ENCODE measurements at places on chromosomes 2 and 18.

- no peak for DNase-seq
Observed at GRCh38 chr2:49291619-49292018, 137.3 kb upstream of the FSHR start.

- DNase-seq, result no peak
Observed at GRCh38 chr2:159550231-159550630, 66.1 kb downstream of the BAZ2B start.

DNA sequence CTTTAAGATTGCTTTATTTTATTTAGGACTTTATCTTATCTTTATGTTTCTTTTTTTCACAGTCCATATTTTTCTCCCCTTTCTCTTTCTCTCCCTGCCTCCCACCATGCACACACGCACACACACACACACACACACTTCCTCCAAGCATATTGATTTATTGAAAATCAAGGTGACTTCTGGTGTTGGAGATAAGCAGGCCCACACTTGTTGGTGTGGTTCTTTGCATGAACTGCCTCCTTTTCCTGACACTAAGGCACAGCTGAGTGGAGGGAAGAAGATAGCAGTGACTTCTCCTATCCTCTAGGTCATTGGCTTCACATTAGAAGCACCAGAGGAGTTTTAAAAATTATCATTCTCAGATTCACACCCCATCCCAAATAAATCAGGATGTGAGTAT is 18.0 kb downstream of the TBR1 start:
- DNase-seq, result no peak

DNA sequence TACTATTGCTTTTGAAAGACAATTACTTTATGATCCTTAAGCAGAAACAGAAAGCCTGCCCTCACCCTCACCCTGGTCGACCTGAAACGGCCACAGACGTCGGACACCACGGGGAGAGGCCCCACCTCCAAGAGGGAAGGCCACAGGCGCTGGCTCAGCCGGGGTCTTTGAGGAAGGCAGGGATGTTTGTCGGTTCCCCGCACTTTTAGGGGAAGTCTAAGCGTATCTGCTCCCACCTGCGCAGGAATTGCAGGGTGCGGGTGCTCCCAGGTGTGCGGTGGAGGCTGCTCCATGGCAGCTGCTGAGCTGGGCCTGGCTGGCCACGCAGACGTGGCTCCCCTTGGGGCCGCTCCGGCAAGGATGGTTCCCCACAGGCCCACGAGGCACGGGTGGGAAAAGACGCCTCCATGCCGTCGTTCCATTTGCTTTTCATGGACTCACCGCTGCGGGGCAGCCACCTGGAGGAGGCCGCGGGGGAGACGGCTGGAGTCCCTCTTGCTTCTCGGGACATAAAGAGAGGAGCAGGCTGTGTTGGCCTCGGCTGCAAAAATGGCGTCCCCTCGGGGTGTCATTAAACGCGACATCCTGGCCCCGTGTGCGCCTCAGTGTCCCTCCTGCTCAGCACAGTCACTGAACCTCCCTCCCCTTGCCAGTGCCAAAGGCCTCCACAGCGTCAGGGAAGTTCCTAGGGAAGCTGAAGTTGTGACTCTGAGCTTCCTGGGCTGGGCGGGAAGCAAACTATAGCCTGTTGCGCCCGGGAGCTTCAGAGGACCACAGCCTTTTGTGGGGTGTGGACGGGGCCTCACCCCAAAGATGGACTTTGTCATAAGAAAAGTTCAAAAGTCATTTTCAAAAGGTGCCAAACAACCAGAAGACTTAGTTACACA is 63.4 kb downstream of the NFATC1 start:
- no peak for DNase-seq

- DNase-seq, result peak; percentile 35
Observed at GRCh38 chr2:23199115-23199918, 185.7 kb upstream of the KLHL29 start.

GRCh38 chr2:131419441-131419840 is 55.5 kb upstream of the RAB6D start:
- DNase-seq, result no peak

- DNase-seq, result peak; percentile 4
Observed at GRCh38 chr2:182522405-182522896, 95.6 kb upstream of the PDE1A start.

DNA sequence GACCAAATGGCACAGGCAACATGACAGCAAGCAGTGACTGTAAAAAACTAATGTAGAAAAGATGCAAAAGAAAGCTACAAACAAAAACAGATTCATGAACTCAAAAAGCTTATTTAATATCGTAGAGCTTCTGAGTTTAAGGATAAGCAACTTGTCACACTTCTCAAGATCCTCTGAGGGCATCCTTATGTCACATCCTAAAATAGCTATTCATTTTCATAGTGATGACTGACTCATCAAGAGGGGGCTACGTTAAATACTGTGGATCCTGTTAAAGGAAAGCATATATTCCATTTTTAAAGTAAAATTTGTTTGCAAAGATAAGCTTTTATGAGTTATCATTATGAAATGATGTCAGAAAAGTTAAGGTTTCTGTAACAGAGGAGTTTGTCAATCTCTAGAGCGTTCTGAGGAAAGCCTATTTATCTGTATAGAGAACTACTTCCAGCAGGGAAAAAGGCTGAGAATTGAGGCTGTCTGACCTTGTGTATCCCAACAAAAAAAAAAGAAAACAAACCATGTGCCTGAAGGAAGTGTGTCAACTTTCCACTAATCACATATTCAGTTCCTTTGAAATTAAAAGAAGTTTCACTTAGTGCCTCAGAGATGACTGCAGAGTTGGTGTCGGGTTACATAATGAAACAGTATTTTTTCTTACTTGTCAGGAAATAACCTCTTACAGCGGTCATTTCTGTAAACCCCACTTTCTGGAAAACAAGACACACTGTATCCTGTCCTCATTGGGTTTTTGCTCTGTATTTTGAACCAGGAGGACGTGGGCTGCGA is 115.5 kb downstream of the ESCO1 start:
- peak; percentile 19 for DNase-seq

- DNase-seq, result no peak
Observed at GRCh38 chr2:241722896-241723454, 11.5 kb upstream of the D2HGDH start.

GRCh38 chr18:3451183-3451988 is 1.4 kb downstream of the TGIF1 start:
- peak; percentile 95 for DNase-seq

GRCh38 chr2:73285159-73285739 is 971 bp upstream of the FBXO41 start:
- no peak for DNase-seq

DNA sequence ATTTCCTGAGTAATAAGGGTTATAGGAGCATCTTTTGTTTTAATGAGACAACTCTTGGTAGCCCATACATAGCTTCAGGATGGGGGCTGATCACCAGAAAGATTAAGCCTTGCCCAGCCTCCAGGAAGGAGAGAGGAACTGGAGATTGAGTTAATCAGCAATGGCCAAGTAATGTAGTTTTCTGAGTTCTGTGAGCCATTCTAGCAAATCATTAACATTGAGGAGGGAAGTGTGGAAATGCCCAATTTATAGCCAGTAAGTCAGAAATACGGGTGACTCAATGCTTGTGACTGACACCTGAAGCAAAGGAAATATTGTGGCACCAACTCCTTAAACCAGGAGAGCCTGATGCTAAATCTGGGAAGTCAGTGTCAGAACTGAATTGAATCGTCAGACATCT is 205.1 kb upstream of the SRD5A2 start:
- no peak for DNase-seq

DNA sequence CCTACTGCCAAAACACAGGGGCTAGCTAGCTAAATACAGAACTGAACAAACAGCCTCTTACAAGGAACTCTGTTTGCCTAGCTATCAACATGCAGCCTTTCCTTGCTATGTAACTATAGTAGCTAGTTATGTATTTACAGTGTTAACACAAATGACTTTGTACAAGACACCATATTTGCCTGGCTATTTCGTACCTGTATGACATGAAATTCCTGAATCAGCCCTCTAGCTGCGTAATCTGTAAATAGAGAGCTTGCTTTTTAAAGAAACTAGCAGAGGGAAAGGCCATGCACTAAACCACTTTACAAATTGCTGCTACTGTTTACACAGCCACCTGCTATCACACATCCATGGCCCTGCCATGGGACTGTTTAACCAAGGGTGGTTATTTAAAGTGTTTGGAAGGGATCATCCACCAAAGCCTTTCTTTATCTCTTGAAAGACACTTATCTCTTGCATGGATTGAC is 248.7 kb downstream of the TFCP2L1 start:
- no peak for DNase-seq

DNA sequence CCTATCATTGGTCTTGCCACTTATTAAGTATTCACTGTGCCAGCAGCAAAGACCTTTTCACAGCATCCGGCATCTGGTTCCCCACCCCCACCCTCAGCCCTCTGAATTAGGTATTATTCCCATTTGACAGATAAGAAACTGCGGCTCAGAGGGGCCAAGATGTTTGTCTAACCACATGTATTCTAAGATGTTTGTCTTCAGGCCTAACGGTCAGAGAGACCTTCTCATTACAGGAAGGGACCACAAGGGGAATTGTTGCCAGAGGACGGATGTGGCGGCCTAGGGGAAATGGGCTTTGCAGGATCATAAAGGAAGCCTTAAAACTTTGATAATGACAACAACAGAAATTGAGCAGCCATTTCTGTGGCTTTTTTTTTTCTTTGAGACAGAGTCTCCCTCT is 16.6 kb downstream of the NPPC start:
- no peak for DNase-seq

DNA sequence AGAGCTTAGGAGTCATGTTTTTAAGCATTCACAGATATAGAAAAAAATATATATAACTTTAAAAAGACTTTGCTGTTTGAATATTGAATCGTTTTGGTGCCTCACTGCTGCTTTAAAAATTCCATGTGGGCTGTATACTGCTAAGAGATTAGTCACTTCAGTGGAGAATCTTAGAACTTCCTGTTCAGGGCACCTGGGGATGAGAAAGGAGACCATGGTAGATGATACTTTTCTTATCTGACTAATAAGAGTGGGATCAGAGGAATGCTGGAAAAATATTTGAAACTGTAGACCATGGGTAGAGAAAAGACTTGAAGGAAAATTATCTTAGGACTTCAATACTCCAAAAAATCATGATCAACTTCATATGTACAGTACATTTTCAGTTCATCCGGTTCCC is 442.2 kb upstream of the SETBP1 start:
- no peak for DNase-seq

DNA sequence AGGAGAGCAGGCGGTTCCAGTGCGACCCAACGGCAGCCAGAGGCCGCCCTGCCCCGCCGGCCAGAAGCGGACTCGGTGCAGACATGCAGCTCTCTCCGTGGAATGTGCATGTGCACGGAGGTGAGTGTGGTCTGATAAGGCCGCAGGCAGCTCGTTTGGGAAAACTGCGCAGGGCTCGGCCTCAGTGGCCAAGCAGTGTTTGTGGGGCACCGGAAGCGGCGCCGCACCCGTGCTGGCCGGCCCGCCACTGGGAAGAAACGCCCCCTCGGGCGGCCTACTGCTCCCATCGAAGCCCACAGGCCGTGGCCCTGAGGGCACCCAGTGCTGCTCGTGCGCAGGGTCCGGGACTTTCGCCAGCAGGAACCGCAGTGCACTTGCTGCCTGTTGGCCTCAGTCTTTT is 25.2 kb downstream of the PRELID3A start:
- no peak for DNase-seq

- DNase-seq, result no peak
Observed at GRCh38 chr2:26993768-26994167, 23.3 kb downstream of the MAPRE3 start.

- no peak for DNase-seq
Observed at GRCh38 chr2:210167227-210167626, 4.0 kb downstream of the KANSL1L start.

GRCh38 chr18:24876266-24876665 is 415.8 kb downstream of the HRH4 start:
- no peak for DNase-seq

- DNase-seq, result peak; percentile 11
Observed at GRCh38 chr18:21110713-21111345, 784 bp downstream of the ROCK1 start.

GRCh38 chr18:13915995-13916431 is 677 bp upstream of the MC2R start:
- DNase-seq, result no peak

GRCh38 chr2:120736202-120736623 is 545 bp downstream of the GLI2 start:
- peak; percentile 18 for DNase-seq

- DNase-seq, result no peak
Observed at GRCh38 chr18:27780061-27780745, 396.7 kb downstream of the CDH2 start.

DNA sequence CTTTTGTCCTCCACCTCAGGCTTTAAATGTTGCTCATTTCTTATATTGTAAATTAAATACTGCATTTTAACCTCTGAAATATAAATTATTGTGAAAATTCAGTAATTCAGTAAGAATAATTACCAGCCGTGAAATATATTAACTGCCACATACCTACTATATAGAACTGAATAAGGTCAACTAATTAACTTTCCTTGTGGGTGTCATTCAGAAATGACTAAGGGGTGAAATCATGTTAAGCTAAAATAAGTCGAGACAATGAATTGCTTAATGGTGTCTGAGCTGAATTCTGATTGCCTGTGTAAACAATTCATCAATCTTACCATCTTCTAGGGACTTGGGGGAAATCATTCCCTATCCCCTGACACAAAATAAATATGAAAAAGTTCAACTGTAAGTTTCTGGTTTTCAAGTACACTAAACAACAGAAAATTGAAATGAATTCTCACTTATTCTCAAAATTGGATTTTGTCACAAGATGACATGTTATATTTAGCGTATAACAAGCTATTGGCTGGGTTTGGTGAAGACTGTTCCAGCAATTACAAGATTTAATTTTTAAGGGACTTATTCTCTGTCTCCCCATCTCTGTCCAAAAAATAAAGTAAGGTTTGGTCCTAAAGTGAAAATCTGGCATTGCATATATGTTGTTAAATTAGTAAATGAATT is 255.1 kb downstream of the METTL4 start:
- no peak for DNase-seq

DNA sequence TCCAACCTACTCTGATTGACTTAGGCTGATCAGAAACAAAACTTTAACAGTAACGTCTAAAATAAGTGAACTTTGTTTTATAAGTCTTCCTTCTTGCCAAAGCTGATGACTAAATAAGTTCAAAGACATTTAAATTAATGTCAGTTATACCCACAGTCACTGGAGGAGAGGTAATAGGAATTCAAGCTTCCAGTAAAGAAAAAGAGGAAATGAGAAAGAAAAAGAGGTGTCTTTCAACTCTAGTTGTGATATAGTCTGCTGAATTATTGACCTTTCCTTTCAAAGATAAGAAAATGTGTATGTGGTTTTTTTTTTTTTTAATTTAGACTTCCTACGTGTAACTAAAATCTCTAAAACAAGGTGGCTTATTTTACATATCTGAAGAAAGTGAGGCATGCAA is 191.5 kb downstream of the SLC8A1 start:
- no peak for DNase-seq
